ENCODE measurements at places on chromosomes 3 and 15.

GRCh38 chr3:141410408-141410807 lies 42.1 kb downstream of the ZBTB38 start:
- no peak for DNase-seq

DNA sequence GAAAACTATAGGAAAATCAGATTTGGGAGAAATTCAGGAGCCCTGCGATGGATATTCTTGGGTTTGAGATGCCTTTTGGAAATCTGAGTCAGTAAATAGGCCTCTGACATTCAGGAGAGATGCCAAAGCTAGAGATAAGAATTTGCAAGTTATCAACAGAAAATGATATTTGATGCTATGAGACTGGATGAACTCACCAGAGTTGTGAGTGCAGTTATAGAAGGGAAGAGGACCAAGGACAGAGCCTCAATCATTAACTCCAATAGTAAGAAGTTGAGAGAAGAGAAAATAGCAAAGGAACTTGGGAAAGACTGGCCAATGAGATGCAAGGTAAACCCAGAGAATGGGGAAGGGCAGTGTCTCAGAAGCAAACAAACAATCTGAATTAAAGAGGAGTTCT lies 7.9 kb upstream of the ANO10 start:
- DNase-seq: no peak

DNA sequence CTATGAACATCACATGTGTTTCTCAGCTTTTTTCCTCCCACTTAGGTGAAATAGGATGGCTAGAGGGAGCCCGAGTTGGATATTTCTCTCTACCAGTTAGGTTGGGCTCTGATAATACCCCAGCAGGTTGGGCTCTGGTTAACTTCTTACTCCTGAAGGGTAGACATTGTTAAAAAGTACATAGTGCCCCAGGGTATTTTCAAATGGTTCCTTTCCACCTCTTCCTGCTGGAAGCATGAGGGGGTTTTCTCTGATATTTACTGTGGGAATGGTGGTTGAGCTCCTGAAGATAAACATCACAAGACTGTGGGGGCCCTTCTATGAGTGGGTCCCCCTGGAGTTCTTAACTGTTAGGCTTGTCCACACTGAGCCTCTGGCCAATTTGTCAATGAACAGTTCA lies 36.1 kb upstream of the SPESP1 start:
- no peak for DNase-seq

DNA sequence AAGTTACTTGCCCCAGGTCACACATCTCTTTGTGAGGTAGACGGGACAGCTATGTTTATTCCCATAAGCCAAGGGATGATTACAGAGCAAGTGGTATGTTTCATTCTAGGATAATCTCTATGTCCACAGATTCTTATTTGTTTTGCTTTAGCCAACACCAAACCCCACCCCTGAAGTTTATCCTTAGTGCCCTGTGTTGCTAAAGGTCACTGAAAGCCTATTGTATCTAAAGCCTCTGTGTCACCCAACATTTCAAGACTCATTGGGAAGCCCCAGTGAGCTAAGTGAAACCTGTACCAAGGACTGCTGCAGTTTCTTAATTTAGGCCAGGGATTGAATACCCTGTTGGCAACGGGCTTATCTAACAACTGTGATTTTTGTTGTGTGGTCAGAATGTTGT lies 135.6 kb downstream of the ADAMTS9 start:
- no peak for DNase-seq

DNA sequence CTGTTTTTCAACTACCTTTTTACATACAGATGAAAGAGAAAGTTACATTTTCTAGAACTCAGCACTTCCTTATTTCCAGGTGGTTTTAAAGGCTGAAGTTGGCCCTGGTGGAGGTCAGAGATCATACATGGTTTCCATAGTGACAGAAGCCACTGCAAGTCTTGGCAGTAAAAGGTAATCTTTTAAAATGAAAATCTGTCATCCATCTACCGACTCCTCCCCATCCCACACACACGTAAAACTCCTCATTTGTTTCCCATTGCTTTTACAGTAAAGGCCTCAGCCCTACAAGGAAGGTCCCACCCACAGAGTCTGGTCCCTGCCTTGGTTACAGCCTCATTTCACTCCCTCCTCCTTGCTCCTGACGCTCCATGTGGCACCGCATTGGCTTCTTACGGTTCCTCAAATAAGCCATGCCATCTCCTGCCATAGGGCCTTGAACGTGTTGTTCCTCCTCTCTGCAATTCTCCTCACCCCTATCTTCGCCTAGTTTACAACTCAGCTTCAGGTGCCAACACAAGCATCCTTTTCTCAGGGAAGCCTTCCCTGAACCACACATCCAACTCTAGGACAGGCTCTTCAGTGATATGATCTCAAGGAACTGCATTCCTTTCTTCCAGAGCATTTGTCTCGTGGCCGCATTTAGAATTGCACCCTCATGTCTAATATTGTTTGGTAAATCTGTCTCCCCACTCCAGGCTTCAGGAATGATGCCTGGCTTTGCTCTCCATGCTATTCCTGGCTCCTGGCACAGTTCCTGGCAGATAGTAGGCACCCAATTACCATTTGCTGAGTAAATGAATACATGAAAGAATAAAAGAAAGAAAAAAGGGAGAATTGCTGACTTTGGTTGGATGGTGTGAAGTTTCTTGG lies 2.6 kb downstream of the CYP19A1 start:
- DNase-seq: no peak

DNA sequence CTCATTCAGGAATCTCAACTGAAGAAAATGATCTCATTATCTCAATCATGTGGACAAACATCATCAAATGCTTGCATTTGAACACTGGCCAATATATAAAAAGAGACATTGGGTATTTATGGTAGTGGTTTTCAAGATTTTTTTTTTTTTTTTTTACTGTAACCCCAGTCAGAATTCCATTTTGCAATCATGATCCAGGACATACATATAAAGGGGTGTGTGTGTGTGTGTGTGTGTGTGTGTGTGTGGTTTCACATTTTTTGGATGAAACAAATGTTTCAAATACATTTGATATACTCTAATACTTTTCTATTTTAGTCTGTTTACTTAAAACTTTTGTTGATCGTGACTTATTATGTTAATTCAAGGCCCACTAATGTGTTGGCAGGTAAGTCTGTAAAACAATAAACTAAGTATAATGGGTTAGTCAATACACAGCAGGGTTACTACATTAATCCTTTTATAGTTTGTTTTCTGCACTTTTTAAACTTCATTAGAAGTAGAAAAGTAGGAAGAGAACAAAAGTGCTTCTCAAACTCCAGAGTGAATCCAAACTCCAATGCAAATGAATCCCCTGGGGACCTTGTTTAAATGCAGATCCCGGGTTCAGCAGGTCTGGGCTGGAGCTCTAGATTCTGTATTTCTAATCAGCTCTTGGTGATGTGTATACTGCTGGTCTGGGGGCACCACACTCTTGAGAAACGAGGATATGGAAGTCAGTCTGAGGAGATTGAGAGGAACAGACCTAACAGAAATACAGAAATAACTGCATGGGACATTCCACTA lies 17.6 kb downstream of the THRB start:
- DNase-seq: no peak

Data from hematopoietic multipotent progenitor cell (in vitro differentiated cells).